ENCODE measurements at places on chromosomes 1 and 21. TPM values are rescaled to one million over a fixed set of nuclear protein-coding genes. Genes with fewer than 3 reads are reported as not detected.

The HRNR gene
- not detected for total RNA-seq

The CHTOP gene
- total RNA-seq, result 117 TPM

The KRTAP19-1 gene
- not detected for total RNA-seq

The ESPN gene
- total RNA-seq, result 0.42 TPM

The C8B gene
- total RNA-seq, result not detected

DNA sequence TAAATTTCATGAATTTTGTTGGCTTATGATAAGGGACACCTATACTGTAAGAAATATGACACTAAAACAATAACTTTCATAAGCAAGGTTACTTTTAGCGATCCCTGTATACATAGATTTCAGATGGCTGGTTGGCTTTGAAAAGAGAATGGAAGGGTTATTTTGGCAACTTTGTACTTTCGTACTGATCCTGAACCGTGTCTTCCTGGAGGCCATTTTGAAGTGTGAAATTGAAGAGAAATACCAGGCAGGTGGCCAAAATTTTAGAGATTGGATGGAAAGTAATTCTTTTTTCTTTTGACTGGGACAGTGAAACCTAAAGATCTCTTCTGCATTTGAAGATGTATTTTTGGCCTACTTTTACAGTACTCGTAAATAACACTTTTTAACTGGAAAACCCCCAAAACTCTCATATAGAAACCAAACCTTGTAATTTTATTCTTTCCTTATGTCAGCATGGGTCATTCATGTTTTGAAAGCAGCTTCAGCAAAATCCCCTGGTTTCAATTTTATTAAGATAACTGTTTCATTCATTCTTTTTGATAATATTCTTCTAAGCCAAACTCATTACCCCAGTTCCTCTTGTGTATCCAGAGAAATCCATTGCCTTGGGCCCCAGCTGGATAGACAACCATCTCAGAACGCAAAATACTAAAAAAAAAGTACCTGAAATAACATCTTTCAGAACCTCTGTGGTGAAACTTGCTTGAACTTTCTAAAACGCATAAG lies 38.4 kb upstream of the ZNF281 start:
- no peak for DNase-seq

DNA sequence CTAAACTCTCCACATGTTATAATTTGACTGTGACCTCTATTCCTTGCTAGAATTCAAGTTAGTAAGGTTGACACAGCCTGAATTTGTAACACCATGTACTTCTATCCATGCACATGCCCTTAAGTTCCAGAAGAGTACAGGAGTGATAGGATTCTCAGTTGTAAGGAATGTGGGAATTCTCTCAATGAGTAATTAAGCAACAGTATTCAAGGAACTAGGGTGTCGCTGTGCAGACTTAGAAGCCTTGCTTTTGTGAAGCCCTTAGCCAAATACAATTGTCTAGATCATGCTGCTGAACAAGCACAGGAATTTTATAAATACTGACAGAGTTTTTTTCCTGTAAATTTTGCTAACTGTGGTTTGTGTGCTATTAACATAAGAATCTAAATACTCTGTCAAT lies 276.3 kb upstream of the PTBP2 start:
- DNase-seq, result no peak

GRCh38 chr1:60547821-60548220 lies 474.3 kb upstream of the C1orf87 start:
- DNase-seq, result no peak

DNA sequence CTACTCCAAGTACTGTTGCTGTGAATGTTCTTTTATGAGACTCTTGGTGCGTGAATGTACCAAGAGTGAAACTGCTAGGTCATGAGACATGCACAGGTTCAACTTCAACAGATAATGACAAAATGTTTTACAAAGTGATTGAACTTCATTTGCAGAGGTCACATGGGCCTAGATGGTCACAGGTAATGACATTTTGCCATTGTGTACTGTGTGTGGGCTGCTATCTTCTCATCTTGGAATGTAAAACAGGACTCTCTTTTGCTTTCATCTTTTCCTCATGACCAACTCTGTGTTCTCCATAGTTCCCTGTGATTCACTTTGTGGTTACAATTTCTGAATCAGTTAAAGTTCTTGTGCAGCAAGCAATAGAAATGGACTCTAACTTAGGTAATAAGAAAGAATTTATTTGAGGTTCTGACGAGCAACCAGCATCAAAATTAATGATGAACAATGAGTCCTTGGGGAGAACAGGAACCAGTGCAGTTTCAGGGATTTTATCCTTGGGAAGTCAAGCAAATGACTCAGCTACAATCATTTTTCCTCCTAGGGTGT lies 16.2 kb upstream of the TSNAX start:
- no peak for DNase-seq

DNA sequence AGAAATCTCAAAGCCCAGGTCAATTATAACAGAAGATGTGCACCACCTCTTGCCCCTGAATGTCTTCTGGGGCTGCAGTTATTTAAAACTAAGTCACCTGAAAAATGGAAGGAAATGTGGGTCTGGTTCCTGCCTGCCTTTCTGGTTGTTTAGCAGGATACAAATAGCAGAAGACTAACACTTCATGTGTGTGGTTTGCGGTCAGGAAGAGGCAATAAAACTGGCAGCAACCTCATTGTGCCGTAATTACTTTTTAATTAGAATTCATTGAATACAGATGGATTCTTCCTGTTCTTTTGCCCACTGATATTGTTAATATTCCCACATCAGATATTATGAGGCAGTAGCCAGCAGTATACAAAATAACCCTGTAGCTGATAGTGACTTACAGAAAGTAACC lies 345.7 kb downstream of the ZNF326 start:
- DNase-seq, result no peak

DNA sequence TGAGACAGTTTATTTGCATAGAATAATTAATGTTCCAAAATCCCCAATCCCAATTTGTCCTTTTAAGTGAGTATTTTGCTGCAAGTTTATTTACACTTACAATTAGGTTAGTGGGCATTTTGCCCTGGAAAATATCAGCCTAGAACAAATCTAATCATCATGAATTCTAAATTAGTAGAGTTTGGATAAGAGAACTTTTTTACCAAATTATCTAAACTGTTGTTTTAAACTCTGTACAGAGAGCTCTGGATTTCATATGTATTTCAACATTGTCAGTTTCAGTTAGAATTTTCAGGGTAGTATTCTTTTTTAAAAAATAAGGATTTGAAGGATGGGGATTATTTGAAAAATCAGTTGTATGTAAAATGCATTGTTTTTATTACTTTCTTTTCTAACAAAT lies 27.8 kb upstream of the UBE2U start:
- DNase-seq, result no peak

GRCh38 chr1:225435957-225436392 lies 8.1 kb upstream of the LBR start:
- DNase-seq, result no peak

DNA sequence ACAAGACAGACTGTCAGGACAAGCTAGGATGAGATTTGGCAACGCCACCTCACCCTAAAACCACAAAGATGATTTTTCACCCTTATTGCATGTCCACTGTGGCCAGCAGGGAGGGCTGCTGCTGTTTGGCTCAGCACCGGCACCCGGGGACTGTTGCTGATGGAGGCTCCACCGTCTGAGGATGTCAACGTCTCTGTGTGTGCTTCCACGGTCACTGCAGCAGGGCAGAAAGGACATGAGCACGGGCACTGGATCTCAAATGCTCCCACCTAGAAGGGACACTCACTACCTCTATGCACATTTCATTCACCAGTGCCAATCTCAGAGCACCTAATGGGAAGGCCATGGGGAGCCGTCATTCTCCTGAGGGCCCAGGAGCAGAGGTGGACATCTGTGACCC lies 599.6 kb downstream of the PTPRU start:
- no peak for DNase-seq

DNA sequence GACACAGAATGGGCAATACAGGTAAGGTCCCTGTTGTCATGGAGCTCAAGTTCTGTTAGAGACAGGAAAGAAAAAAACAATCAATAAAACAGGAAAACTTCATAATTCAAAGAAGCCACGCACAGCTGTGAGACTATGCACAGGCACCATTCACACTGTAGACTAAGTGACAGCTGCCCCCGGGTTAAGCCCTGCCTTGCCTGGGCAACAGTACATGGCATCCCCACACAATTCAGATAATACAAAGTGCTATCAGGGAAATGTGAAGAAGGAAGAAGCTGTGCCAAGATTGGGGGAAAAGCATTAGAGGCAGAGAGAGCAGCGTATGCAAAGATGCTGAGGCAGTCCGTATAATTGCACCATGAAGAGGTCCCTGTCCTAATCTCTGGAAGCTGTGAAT lies 9.0 kb upstream of the KCNE2 start:
- no peak for DNase-seq

DNA sequence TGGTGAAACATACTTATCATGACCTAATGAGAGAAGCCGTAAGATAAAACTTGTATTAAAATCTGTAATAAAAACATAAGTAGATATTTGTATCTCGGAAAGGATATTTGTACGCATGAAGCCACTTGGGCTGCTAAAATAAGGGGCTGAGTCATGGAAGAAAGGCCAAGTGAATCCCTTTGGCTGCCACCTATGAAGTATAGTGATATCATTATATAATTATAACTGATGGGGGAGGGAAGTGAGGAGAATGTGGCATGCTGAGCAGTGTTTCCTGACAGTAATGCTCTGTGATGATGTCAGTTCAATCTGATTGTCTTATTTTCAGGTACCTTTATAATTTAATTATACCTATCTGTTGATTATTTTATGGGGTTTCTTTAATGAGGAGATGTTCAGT lies 13.6 kb downstream of the RWDD3 start:
- no peak for DNase-seq

DNA sequence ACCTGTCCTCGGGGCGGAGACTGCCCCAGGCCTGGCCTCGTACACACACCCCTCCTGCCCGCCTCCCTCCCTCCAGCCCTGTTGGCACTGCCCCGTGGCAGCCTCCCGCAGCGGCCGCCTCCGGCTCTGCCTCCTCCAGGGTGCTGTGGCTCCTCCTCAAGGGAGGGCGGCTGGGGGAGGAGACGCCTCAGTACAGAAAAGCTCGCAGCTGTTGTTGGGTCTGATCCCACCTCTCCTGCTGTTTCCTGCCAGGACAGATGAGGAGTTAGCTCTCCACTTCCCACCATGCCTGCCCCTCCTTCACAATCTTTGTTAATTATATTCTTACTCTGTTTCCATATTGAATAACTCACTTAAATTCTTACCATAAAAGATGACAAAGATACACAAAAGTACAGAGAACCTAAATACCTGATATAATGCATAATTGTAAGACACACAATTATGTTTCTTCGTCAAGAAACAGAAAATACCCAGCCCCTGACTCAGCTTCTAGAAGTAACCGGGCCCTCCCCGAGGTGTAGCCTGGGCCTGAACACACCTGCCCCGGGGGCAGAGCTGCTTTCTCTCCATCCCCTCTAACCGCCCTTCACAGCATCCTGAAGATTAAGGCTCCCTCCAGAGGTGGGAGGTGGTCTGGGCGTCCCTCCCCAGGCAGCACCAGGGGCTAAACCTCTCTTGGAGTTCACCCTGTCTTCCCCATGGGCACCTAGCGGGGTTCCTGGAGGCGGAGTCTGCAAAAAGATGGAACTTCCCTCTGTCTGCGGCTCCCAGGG lies 30.6 kb upstream of the COL6A1 start:
- no peak for DNase-seq

- no peak for DNase-seq
These were observed 6.3 kb downstream of the CLDN8 start for GRCh38 chr21:30209601-30210000.

DNA sequence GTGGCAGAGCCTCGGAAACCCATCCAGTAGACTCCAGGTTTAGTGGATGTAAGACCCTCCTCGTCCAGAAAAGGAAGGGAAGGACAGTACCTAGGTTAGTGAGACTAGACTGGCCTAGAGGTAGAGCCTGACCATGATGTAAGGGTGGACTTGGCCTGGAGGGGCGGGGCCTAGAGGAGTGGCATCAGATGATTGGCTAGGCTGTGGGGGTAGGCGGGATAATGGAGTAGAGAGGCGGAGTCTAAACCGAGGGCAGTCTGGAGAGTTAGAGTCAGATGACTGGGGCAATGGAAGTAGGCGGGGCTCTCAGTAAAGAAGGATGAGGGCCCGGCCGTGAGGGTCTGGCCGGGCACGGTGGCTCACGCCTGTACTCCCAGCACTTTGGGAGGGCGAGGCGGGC lies 70.1 kb downstream of the EPHB2 start:
- no peak for DNase-seq

DNA sequence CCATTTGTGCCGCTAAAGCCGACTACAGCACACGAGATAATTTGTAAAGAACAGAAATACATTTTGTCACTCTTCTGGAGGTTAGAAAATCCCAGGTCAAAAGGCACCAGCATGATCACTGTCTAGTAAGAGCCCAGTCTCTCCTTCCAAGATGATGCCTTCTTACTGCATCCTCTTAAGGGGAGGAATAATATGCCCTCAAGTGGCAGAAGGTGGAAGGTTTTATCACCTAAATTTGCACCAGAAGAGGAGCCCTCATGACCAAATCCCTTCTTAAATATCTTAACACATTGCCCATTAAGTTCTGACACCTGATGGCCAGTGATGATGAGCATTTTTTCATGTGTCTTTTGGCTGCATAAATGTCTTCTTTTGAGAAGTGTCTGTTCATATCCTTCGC lies 326.7 kb upstream of the RGS18 start:
- DNase-seq, result no peak

DNA sequence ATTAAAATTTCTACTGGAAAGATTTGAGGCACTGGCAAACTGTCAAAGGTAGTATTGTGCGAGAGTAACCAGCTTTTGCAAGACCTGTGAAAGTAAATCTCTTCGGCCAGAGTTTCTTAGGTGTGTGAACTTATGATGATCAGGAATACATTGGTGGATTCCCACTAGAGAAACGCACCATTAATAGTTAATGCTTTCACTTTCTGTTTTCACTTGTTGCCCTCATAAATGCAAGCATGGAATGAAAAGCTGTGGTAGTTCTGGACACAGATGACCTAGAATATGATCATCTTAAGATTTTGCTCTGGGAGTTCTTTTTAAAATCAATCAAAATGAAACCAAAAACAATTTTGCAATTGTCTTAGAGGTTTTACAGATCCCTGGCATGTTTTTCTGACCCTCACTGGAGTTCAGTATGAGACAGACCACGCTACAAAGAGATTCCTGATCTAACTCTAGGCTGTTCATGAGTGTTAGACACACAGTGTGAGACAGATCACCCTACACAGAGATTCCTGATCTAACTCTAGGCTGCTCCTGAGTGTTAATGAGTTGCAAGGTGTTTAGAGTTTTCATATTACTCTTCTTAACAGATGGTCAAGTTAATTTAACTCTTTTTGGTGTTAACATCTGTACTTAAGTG lies 98.8 kb downstream of the SDCCAG8 start:
- no peak for DNase-seq

DNA sequence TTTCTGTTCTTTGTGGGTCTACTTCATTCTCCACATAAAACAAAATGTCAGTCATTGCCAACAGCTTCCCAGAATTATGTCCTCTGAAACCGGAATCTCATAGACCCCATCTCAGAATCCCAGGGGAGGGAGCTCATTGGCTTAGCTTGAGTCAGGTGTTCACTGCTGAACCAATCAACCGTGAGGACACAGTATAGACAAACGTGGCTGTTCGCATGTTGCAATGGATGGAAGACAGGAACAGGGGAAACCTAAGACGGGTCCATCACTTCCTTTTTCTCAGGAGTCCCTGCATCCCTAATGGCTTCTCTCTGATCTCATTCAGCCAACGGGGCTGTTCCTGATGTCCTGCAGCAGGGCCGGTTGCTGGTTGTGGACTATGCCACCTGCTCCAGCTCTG lies 9.1 kb downstream of the CELA2A start:
- no peak for DNase-seq
